ENCODE measurements at places on chromosomes 11 and 22.

GRCh38 chr11:46200537-46201281, 76.8 kb upstream of the CREB3L1 start:
- no peak for DNase-seq

DNA sequence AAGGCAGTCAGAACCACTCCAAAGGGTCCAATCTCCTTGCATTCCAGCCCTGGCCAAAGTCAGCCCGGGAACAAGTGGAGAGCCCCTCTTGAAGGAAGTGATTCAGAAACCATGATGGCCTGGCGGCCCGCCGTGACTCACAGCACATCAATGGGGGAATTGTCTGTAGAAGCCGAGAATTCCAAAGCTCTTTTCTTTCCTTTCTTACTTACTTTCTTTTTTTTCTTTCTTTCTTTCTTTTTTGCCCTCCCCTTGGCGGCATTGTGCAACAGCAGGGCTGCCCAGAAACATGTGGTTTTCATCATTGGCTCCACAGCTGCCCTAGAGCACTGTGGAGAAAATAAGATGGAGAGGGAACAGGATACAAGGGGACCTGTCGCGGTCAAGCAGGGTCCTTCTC, 140.2 kb upstream of the TIMP3 start:
- DNase-seq = no peak

- no peak for DNase-seq
Observed at GRCh38 chr11:45105984-45106375, 40.5 kb upstream of the PRDM11 start.

GRCh38 chr11:127049486-127049885, 48.9 kb upstream of the KIRREL3 start:
- DNase-seq = no peak

DNA sequence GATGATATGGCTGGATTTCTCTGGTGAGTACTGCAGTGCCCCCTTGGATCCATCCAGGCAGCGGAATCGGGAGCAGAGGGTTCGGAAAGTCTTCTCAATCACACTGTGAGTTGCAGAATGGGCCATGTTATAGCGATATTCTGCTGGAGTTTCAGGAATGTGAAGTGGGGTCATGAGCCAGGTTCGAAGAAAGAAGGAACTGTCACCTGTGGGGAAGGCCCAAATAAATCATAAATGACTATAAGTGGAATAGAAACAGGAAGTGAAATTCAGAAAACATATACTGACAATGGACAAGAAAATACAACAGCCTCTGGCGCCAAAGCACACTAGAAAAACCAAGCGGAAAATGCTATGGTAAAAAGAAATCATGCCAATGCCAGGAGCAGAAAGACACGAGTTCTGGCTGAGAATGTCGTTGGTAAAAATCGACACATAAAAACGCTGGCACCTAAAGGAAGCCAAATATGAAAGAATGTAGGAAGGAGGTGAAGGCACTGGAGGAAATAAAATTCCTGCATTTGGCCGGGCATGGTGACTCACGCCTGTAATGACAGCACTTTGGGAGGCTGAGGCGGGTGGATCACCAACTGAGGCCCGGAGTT, 10.0 kb upstream of the AMBRA1 start:
- no peak for DNase-seq

DNA sequence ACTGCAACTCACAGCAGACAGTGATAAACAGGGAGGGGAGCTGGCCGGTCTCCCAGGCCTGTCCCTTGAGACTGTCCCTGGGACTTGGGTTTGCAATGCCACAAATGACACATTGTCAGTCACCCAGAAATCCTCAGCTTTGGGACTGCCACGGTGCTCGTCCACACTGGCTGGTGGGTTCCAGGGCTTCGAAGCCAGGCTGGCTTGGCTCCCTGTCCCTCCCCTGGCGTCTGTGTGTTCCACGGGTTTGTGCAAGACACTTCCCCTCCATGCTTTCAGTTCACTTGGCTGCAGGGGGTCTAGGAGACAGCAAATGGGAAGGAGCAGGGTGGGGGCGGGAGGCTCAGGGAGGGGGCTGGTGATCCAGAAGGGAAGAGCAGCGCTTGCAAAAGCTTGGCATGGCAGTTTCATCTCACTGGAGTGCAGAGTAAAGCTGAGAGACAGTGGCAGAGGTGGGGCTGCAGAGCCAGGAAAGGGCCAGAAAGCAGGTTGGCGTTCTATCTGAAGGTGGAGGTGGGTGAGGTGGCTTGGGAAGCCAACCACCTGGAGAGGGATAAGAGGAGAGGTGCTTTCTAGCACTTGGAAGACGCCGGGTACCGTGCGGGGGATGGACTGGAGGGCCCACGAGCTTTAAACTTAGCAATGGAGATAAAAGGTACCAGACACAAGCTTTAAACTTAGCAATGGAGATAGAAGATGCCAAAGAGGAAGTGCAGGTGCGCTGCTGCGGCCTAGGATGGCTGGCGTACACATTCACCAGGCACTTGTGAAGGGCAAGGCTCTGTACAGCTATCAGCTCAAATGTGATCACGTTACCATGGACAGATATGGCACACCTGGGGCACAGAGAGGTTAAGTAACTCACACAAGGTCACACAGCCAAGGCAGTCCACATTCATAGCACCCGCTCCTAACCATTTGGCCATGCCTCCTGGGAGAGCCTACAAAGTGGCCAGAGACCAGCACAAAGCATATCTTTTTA, 86.4 kb upstream of the SHISAL1 start:
- DNase-seq = no peak

- DNase-seq = no peak
Observed at GRCh38 chr11:8822469-8822868, 88.5 kb upstream of the AKIP1 start.

- no peak for DNase-seq
Observed at GRCh38 chr11:88583251-88583650, 245.7 kb upstream of the CTSC start.

- no peak for DNase-seq
Observed at GRCh38 chr11:118411530-118411929, 10.1 kb downstream of the ATP5MG start.

DNA sequence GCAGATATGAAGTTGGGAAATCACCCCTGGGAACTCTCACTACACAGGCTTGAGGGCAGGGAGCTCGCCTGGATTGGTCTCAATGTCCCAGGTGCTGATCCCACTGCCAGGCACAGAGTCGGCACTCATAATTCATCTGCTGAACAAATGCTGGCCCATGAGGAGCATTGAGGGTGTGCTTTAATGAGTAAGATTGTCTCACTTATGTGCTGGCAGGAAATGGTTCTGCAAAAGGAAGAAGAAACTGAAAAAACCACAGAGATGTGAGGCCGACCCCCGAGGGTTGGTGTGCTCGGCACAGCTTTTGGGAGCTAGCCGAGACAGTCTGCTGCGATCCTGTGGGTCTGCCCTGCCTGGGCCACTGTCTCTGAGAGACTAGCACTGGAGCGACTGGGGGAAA, 9.4 kb downstream of the PLAAT2 start:
- DNase-seq = no peak

DNA sequence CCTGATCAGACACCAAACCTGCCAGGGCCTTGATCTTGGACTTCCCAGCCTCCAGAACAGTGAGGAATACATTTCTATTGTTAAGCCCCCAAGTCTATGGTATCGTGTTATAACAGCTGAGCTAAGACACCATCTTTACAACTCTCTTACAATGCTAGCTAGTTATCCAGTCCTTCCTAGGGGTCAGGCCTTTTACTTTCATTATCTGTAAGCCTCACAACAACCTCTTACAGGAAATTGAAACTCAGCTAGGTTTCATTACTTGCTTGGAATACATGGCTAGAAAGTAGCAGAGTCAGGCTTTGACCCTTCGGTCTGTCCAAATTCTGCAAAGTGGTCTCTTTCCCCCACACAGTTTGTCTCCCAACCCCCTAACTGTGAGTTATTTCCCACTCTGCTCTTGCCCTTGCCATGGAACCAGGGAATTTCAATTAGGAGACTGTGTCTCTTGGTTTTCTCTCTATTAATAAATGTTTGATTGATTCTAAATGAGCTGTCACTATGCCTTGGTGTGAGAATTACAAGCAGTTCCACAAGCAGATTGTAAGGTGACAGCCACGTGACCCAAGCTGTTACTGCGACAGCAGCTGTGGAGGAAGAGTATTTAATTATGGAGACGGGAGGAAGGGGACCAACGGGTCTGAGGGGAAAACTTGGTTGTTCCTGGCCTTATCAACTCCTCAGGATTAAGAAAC, 38.4 kb upstream of the CLMP start:
- DNase-seq = no peak

GRCh38 chr11:73538381-73538872, 59.5 kb downstream of the FAM168A start:
- peak; percentile 3 for DNase-seq
